T47D (cell line): ENCODE measurements at places on chromosomes 2 and 18.

- DNase-seq = no peak
These were observed 20.9 kb downstream of the PKDCC start for GRCh38 chr2:42068571-42069178.

DNA sequence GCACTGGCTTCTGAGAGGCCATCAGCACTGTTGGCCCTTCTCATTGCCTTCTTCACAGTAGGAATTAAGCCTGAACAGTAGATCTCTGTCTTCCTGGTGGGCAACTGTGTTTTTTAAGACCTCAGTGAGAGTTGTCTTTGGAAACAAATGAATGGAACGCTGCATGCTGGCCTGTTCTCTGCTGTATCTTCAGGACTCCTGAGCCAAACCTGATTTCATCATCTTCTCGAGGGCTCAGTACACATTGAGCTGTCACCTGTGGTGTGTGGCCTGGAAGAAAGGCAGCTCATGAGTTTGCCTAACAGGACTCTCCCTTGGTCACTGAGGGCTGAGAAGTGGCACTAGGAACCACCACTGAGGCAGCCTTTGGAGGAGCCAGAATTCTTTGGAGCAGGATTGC, 39.7 kb downstream of the SH3RF3 start:
- no peak for DNase-seq

GRCh38 chr2:120937686-120938044, 202.0 kb downstream of the GLI2 start:
- no peak for DNase-seq

DNA sequence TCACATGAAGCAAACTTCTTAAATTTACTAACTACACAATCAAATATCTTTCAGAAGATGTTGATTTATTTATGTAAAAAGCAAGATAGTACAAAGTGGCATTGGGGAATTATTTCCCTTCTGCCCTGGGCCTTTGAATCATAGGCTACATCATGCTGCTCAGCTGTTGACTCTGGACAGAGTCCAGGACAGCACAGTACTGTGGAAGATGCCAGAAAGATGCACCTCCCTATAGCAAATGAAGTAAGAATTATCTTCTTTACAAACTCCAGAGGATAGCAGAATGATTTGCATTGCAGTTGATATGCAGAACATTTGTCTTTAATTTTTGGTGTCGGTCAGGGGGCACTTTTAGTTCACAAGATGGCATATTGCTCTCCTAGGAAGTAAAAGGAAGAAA, 1354.5 kb upstream of the ZEB2 start:
- no peak for DNase-seq

DNA sequence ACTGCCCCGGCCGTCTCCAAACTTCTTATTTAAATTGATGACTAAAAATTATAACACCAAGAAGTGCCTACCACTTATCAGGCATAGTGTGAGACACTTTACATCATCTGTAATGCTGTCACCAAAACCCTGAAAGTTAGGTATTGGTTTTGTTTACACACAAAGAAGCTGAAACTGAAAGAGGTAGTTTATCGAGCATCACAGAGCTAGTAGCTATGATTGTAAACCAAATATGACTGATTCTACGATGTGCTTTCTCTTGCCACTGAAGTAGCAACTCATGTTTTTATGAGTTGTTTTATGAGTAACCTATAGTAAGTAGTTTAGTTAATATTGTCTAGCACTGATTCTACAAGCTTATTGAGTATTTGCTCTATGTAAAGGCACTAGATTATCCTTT, 31.5 kb downstream of the DYNC1I2 start:
- no peak for DNase-seq
